ENCODE measurements at places on chromosomes 6 and 20.

GRCh38 chr6:70388814-70389213, 24.5 kb upstream of the FAM135A start:
- DNase-seq: no peak

- no peak for DNase-seq
These were observed 73.9 kb downstream of the BACH2 start for GRCh38 chr6:90222724-90223198.

DNA sequence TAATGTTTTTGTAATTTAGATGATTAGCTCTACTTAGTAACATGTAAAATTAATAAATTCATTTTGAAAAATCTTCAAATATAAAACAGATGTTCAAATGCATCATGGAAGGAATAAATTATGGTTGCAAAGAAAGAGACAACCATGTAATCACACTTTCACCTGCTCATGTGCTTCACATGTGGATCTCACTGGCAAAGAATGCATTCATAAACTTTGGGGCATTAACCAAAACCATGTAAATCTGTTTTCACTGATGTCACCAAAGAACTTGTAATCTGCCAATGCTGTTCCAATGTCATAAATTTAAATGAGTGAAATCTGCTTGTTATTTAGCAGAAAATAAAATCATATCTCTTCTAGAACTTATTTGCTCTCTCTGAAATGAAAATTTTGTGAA, 142.7 kb downstream of the TENT5A start:
- DNase-seq: no peak

GRCh38 chr6:31615748-31616147, 714 bp downstream of the AIF1 start:
- DNase-seq: no peak

DNA sequence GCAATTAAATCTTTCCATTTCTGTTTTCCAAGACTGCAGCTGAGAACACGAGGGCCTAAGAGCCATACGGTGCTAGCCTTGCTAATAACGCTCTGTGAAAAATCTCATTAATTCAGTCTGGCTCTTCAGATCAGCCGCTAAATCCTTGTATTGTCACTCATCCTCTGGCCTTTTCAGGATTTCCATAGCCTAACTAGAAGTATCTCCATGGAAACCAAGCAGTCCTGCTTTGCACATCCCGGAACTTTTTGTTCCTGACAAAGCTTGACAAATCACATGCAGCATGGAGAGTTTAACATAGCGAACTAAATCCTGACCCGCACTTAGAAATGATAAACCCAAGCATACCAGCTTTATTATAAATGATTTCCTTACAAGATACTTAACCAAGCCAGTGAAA, 383.7 kb downstream of the CD83 start:
- no peak for DNase-seq

- no peak for DNase-seq
These were observed 3.5 kb upstream of the MOCS1 start for GRCh38 chr6:39937686-39938333.

DNA sequence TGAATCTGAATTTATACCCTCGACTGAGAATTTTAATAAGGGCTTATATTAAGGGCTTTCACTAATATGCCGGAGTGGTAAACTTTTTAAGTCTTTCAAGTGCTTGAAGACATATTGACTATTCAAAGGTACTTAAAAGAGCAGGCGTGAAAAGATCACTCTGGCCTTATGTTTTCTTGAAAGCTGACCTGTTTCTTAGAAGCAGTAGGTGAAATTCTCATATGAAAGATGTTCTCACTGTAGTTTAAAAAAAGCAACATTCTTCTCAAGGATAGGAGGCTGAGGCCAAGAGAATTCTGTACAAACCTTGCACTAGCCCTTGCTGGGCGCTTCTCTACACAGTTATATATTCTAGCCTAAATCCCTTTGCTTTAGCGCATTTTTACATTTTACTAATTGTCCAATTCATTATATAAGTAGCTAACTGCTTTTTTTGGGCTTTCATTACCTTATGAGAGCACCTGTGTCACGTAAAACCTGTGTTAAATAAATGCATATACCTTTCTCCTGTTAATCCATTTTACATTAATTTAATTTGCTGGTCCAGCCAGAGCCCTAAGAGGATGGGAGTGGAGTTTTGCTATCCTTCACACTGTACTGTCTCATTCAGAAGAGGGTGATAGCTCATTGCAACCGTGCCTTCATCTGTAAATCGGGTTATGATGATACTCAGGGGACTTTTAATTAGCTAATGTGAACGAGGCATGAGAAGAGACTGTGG, 59.6 kb upstream of the HFE start:
- no peak for DNase-seq

GRCh38 chr6:118327237-118327636, 220.9 kb upstream of the PLN start:
- DNase-seq: no peak

GRCh38 chr6:53758496-53758895, 36.3 kb upstream of the LRRC1 start:
- DNase-seq: no peak

DNA sequence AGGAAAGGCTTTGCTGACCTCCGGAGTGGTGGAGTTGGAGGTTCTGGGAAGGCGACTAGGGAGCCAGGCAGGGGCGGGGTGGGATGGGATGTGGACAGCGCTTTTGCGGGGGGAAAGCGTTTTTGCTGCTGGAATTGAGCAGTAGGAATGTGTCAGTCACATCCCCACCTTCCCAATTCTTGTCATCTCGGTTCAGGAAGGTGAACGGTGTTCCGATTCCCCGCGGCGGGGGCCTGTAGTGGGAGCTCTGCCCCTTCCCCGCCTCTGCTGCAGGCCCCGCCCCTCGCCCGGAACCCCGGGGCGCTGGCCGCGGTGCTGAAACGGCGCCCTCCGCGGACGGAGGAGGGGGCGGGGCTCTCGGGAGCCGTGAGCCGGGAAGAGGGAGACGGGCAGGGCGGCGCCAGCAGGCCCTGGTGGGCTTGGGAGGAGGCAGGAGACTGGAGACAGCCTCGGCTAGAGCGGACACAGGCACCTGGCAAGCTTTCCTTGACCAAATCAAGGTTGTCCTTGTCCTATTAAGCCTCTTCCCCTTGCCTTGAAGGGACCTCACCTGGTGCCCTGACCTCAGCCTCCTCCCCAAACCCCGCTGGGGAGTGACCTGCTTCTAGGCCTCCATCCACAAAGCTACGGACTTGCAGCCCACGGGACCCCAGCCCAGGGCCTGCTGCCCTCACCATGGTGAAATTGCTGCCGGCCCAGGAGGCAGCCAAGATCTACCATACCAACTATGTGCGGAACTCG, at the start of gene LHFPL5:
Gene LHFPL5, plus strand, starts transcription at position 357 of the 741 bp plus-strand sequence. Its CDS starts 319 bp downstream, at position 676.
- DNase-seq: peak; percentile 41

DNA sequence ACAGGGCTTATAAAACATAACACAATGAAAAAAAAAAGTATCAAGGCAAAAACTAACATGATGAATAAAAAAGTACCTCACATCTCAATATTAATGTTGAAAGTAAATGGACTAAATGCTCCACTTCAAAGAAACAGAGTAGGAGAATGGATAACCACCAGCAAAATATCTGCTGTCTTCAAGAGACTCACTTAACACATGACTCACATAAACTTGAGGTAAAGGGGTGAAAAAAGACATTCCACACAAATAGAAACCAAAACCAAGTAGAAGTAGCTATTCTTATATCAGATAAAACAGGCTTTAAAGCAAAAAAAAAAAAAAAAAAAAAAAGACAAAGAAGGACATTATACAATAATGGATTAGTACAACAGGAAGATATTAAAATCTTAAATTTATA, 86.9 kb downstream of the TBC1D32 start:
- peak; percentile 70 for DNase-seq

DNA sequence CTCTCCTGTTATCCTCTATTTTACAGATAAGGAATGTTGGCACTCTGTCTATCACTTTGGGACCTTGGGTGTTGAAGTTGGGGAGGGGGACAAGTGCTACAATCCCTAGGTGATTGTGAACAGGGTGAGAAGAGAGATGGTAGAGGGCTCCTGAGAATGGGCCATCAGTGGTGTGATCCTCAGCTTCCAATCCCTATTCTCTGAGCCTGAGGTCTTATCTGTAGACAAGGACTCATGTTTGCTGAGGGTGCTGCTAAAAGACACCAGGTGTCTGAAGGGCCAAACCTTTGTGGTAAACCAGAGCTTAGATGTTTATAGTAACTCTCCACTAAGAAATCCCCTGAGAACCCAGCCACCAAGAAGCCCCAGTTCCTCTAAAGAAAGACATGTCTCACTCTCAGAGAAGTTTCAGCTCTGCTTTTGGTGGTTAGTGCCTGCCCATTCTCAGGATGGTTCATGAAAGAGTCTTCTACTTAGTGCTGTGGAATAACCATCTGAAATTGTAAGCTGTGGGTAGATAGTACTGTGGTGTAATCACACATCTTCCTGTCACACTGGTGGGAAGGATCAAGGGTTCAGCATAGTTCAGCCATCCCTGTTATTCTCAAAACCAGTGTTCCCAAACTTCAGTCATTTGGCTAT, 58.2 kb upstream of the IL20RA start:
- peak; percentile 93 for DNase-seq

DNA sequence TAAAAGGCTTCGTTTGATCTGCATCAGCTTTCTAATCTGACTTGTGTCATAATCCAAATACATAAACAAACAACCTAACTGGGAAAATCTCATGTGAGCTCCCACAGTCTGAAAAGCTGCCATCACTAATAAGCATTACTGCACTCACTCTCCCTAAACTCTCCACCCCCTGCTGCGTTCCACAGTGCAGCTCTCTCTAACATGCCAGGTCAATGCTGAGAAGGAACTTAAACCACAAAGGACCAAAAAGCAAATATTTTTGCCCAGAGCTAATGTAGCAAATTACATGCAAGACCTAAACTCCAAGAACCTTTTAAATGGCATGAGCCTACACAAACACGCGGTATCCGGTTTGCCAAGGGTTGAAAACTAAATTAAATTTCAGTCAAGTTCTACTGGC, 542.3 kb upstream of the JARID2 start:
- no peak for DNase-seq

- DNase-seq: no peak
These were observed 1029.5 kb upstream of the GJE1 start for GRCh38 chr6:141103246-141103645.

DNA sequence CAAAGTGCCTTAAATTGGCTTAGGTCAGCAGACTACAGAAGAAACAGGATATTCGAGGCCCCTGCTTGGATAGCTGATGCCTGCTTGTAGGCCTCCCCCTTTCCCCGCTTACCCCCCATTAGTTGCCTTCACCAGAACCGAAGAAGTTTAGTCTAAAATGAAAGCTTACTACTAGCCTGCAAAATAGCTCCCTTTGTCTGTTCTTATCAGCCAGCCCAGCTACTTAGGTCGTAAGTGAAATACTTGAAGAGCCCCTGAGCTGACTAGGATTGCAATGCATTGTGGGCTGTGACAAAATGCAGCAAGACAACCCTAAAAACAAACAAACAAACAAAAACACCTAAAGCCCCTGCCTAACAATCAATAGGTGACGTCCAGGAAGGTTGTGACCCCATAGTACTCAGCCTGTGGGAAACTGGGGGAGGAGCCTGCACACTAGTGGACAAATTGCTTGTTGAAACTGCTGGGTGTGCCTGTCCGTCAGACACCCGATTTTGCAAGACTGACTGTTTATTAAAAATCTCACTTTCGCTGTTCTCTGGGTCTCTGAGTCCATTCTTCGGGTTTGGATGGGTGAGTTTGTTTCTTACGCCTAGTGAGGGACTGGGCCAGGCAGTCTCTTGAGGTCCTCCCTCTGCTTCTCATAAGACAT, 105.0 kb upstream of the DUSP22 start:
- no peak for DNase-seq

DNA sequence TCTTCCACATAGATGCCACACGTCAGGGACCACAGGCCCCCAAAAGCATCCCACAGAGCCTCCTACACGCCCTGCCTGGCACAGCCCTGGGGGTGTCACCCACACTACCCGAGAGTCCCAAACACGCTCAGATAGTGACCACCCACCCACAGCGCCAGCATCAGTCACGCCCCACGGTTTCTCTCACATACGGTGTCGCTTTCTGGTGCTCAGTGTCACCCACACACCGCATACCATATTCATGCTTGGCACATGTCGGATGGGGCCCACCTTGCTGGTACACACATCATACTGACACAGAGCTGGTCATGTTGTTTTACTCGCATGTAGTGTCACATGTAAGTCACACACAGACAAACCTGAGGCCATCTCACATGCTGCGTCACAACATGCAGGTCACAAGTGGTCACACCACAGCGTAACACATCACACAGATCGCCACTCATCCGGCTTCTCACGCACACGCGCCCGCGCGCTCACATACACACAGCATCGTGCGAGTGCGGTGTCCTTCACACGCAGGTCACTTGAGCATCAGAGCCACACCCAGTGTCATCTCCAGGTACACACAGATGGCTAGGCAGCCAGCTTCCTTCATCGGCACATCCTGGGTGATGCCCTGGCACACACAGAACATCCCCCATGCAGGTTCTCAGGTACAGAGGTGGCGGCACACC, 3.4 kb downstream of the TEAD3 start:
- no peak for DNase-seq

- no peak for DNase-seq
These were observed 35.8 kb downstream of the MAP3K4 start for GRCh38 chr6:161027385-161027784.

GRCh38 chr20:49054056-49054643, 8.0 kb downstream of the CSE1L start:
- DNase-seq: no peak

DNA sequence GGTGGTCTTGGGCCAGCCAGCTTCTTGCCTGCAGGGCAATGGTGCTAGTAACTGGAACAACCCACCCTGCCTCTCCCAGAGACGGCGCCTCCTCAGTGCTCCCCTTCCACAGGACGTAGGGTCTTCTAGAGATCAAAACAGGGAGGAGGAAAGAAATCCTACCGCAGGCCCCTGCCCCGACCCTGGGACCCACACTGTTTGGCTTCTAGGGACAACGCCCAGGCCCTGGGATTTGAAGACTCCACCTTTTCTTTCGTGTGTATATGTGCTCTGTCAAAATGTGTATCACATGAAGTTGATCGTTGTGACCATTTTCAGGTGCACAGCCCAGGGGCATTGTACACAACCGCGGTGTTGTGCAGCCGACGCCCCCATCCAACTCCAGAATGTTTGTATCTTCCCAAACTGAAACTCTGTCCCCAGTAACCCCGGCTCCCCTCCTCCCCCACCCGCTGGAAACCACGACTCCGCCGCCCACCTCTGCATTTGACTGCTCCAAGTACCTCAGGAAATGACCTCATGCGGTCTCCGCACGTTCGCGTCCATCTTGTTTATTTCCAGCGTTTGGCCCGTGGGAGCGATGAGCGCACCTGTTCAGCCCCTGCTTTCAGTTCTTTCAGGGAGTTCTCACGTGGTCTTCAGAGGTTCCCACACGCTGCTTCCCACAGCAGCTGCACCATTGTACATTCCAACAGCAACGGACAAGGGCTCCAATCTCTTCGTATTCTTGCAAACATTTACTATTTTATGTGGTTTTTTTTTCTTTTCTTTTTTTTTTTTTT, 3.4 kb upstream of the BHLHE23 start:
- DNase-seq: peak; percentile 89

GRCh38 chr6:44734886-44735629, 347.6 kb downstream of the CDC5L start:
- DNase-seq: no peak
